NCI-H1417 (cell line): ENCODE measurements at places on chromosomes 3 and 15.

DNA sequence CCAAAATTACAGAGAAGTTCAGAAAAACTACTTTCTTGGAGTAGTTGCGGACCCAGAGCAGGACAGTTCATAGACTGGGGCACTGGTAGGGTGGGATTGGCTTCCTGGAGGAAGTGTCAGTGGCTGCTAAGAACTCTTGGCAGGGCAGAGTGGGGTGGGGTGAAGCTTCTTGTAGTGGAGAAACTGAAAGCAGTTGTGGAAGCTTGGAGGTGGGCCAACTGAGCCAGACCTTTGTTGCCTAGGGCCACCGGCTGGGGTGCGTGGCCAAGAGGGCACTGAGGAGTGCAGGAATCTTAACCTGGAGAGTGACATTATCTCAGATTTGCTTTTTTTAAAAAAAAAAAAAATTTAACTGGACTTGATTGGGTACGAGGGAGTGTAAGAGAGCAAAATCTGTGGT, 3.1 kb downstream of the KAT2B start:
- DNase-seq: no peak

- DNase-seq: no peak
These were observed 80.8 kb downstream of the SLC49A4 start for GRCh38 chr3:122875547-122876127.

DNA sequence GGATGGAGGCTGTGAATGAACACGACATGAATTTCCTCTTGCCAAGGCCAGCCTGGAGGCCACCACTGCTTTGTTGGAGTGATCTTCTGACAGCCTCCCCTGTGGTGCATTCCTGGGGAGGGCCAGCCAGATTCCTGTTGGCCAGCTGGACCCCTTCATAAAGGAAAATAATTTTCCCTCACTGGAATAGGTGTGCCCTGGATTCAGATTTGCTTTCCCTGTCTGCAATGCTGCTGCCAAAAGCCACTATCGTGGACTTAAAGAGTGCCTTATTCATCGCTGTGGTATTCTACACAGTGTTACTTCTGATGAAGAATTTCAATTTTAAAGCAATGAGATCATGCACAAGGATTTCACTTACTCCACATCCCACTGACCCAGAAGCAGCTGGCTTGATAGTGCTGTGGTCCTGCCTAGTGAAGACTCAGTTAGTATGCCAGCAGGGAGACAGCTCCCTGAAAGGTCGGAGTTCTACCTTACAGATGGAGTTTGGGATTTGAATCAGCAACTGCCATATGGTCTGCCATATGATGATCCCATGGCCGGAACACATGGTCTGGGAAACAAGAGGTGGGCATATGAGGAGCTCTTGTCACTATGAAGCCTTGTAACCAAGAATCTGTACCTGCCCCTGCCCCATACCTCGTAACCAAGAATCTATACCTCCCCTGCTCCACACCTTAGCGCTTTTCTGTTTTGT, 145.2 kb downstream of the KLF13 start:
- no peak for DNase-seq

DNA sequence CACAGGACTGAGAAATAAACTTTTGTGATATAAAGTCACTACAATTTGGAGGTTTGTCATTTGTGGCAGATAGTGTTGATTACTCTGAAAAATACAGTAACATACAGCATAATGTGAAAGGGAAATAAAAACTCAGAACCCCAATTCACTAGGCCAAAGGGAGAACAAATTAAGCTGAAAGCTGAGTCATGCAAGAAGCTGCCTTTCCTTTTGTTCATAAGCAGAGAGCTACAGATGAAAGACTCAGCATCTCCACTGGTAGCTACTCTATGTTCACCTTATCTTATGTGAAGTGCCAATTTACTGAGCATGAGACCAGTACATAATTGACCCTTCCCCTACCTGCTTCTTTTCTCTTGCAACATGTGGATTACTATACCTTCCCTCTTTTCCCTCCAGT, 19.3 kb upstream of the SLTM start:
- DNase-seq: peak; percentile 4

DNA sequence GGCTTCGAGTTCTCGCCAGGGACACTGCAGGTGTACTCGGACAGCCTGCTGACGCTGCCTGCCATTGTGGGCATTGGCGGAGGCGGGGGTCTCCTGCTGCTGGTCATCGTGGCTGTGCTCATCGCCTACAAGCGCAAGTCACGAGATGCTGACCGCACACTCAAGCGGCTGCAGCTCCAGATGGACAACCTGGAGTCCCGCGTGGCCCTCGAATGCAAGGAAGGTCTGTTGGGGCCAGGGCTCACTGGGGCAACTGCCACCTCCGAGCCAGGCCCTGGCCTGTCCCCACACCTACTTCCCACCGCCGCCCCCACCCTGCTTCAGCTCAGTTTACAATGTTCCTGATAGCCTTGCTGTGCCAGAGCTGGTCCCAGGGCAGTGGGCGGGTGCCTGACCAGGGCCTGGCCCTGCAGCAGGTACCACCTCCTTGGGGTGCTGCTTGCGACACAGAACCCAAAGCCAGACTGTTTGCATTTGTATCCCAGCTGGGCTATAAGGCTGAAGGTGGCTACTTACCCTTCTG, 35.5 kb downstream of the PLXNA1 start:
- no peak for DNase-seq

GRCh38 chr3:9746330-9746729, 3.4 kb upstream of the OGG1 start:
- DNase-seq: no peak
